ENCODE measurements at places on chromosomes 4 and X. TPM values are rescaled to one million over a fixed set of nuclear protein-coding genes. Genes with fewer than 3 reads are reported as not detected.
A peak's percentile ranks its signal among the peaks of the same experiment; 100 is the strongest.

GRCh38 chr4:7384929-7385890 lies 49.5 kb downstream of the PSAPL1 start:
- H3K4me1 ChIP-seq: no peaks in the 10 kb centered on the region
- H3K4me3 ChIP-seq: no peak overlapping the region
- DNase-seq: no peak
- H3K36me3 ChIP-seq: no peaks in the 10 kb centered on the region
- no peak overlapping the region for H3K27ac ChIP-seq

DNA sequence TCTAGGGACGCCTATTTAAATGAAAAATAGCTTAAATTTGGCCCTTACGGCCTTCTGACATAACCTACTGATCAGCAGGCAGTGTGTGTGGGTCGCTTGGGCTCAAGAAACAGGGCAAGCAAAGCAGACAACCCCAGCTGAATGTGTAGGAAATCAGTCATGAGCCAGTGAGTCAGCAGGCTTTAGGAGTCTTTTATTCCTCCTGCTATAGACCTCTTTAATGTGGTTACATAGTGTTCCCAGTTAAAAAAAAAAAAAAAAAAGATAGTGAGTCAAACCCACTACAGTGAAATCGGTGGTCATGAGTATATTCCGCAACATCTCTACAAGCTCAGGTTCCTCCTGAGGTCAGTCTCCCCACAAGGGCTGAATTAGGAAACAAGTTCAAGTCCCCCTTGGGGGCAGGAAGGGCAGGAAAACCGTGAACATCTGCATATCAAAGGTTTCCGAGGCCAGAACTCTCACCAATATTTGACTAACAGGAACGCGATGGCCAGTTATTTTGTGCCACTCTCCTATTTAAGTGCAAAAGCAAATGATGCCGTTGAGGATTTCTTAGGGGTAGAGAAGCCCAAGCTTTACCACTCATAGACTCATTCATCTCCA lies 32.7 kb downstream of the ACSL1 start:
- H3K4me1 ChIP-seq: no peaks in the 10 kb centered on the region
- no peak overlapping the region for H3K4me3 ChIP-seq
- H3K36me3 ChIP-seq: peaks cover 10% of the 10 kb centered on the region
- DNase-seq: peak; percentile 9

DNA sequence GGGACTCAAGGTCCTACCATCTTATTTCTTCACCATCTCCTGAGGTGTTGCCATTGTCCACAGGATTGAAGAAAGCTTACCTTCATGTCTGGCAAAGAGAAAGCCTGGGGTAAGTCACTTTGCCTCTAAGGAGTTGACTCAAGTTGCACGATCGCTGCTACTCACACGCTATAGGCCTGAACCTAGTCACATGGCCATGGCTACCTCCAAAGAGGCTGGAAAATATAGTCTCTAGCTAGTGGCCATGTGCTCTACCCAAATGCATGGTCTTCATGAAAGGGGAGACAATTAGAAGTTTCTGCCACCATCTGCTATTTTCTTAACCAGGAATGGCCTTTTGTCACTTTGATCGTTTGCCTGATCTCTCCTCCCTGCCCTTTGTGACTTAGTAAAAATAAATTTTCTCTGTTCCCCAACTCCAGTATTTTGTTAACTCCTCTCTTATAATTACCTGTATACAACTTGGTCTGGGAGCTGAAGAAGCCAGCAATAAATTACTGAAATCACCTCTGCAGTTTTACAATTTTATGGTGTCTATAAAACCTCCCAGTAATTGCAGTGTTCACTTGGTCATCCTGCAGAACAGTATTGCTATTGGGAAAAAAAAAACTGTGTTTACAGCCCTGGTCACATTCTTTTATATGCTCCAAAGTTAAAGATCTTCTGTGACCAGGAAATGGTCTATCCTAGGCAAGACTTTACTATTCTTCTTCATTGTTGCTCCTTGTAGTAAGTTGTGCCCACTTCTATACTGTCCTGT lies 126.7 kb upstream of the TSPAN5 start:
- no peak overlapping the region for H3K4me3 ChIP-seq
- no peaks in the 10 kb centered on the region for H3K36me3 ChIP-seq
- H3K4me1 ChIP-seq: 0 out of 2 replicates have a peak, but pooled peaks cover 3% of the 10 kb centered on the region

ETDA gene
- not detected for total RNA-seq

CLNK gene
- total RNA-seq: not detected

TEX13C gene
- total RNA-seq: not detected

PAGE1 gene
- 0.69 TPM for total RNA-seq

USP17L27 gene
- total RNA-seq: not detected

GRCh38 chrX:11589641-11590040 lies 76.1 kb downstream of the ARHGAP6 start:
- DNase-seq: no peak
- no peaks in the 10 kb centered on the region for H3K27me3 ChIP-seq
- no peaks in the 10 kb centered on the region for H3K4me1 ChIP-seq
- H3K36me3 ChIP-seq: no peaks in the 10 kb centered on the region
- H3K4me3 ChIP-seq: no peak overlapping the region

DNA sequence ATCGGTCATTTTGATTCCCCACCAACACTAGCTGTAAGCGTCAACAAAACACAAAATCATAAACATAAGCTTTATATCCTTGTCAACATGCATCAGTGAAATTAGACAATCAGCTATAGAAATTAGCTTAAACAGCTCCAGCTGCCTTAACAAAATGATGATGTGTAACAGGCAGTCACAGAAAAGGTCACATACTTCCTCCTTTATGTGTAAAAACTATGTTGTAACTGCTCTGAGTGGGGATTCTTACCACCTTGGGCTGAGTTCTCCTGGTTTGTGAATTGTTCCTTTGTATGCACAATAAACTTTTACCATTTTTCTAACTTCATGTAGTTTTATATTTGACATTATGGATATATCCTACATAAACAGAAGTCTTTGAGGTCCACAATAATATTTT lies 73.9 kb upstream of the MAP9 start:
- no peak overlapping the region for H3K4me3 ChIP-seq
- H3K27me3 ChIP-seq: no peaks in the 10 kb centered on the region

DNA sequence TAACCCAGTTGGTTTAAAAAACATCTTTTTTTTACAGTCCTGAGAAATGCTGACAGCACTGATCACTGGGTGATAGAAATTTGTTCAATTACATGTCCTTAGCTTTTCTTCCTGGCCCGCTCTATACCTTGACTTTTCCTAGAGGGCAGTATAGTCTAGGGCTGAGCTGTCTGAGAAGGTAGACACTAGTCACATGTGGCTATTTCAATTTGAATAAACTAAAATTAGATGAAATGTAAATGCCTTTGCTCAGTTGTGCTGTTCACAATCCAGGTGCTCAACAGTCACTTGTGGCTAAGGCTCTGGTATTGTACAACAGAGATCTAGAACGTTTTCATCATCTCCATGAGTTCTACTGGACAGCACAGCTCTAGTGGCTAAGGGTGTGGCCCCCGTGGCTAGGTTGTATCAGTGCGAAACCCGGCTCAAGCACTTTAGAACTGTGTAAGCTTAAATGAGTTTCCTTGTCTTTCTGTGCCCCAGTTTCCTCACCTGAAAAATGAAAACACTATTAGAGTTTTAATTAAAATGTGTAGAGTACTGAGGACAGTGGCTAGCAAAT lies 111.6 kb upstream of the WDR17 start:
- no peak for DNase-seq
- H3K27me3 ChIP-seq: no peaks in the 10 kb centered on the region
- H3K4me1 ChIP-seq: no peaks in the 10 kb centered on the region
- H3K36me3 ChIP-seq: no peaks in the 10 kb centered on the region
